ENCODE measurements at places on chromosomes 2 and 18.

GRCh38 chr18:29855637-29856036 lies 1186.9 kb downstream of the DSC3 start:
- DNase-seq, result no peak

DNA sequence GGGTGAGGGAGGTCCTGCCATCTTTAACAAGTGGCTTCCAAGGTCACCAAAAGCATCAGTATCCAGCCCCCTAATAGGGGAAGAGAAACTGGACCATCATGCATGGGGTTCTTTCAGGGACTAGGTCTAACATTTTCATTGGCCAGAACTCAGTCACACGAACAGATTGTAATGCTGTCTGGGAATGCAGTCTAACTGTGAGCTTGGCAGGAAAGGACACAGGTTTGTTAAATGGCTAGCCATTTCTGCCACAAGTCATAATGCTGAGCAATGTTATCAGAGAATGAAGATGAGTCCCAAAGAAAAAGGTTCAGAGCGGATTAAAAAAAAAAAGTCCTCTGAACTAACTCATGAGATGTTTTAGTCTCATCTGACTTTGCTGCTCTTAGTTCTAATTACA lies 70.9 kb upstream of the TNP1 start:
- no peak for DNase-seq

- DNase-seq, result no peak
Measured at GRCh38 chr2:43879261-43879660, 40.5 kb downstream of the ABCG8 start.

DNA sequence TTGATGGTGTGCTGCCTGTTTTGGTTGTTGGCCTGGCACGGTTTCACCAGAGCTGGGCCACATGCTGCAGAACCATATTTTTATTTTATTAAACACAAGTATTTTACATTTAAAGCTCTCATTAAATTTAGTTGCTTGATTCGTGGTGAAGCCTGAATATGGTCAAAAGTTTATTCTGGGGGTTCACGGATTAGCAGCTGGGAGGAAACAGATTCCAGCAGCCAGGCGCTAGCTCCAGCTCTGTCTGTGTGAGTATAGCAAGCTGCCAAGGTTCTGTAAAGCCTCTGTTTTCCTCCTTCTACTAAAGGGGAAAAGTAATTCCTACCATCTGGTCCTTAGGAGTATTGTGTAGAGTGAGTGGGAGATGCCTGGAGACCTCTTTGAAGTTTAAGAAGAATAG lies 22.5 kb downstream of the GATA6 start:
- no peak for DNase-seq

DNA sequence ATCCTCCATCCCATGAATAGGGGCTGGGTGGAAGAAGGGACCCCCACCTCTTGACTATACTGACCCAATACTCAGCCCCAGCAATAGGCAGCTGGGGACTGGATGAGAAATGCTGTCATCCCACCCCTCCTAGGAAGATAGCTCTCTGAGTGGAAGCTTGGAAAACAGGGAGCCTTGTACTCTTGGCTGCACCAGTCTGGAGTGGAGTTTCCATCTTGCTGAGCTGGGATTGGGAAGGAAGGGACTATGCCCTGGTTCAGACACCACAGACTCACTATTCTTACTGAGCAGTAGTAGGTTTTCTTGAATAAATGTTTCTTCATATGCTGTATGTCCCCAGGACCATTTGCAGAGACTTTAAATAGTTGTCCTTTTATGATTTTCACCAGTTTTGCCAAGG lies 7.4 kb downstream of the DCAF17 start:
- DNase-seq, result no peak

DNA sequence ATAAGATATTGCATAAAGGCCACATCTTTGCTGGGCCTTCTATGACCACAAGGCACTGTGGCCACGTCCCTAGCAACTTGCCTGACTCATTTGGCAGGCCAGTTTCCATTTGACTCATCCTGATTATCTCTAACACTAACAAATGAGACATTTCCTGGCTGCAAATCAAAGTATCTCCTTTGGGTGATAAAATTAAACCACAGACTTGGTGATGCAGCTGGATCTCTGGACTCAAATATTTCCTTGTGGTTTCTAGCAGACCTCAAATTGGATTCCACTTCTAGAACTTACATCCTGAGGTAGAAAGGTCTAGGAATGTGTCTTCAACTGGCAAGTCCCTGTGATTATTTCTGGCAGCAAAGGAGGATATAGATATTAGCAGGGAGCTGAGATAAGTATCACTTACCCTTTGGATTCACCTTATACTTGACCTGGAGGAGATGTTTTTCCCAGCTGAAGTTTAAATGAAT lies 167.9 kb upstream of the NXPH2 start:
- no peak for DNase-seq

DNA sequence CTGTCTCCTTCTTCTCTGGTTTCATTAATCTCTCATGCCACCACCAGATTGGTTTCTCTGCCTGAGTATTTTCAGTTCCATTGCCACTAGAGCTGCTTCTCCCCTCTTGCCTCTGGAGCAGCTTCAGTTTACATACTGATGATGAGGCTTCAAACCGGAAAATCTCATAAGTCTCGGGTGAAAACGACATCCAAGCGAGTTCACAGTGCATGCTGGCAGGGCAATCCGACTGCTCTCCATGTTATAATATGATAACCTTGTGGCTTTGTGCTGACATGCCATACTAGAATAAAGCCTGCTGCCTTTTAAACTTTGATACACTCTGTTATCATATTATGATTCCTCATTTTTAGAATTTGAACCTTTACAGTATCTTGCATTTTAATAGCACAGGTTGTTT lies 153.5 kb downstream of the PRPF40A start:
- no peak for DNase-seq

GRCh38 chr18:23872701-23873550 lies 141.6 kb upstream of the TTC39C start:
- DNase-seq, result no peak

All from putamen (tissue), 1 donor.